NAMALWA (cell line): ENCODE measurements at places on chromosomes 13 and 19.

GRCh38 chr13:45512098-45512496 lies 47.4 kb downstream of the COG3 start:
- no peak for DNase-seq

DNA sequence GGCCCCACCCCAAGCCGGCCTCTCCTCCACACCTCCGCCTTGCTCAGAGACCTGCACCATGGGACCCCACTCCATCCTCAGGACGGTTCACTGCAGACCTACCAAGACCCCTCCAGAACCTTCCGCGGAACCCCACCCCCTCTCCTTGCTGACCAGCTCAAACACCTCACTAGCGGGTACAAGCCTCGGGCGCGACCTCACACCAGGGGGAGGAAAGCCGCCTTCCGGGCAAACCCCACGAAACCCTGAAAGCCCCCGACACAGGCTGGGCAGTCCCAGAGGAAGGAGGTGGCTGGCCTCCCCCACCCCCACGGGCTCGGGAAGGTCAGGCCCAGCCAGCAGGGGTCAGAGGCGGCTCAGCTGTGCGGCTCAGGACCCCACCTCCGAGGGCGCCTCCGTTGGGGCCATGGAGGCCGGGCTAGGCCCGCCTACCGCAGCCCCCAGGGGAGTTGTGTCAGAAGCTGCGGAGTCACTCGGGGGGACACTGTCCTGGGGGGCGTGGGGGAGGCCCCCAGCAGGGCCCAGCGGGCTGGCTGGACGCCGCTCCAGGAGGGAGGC lies 9.8 kb downstream of the GRIN3B start:
- DNase-seq: no peak

- DNase-seq: no peak
Observed at GRCh38 chr19:29673451-29674371, 8.4 kb downstream of the PLEKHF1 start.

DNA sequence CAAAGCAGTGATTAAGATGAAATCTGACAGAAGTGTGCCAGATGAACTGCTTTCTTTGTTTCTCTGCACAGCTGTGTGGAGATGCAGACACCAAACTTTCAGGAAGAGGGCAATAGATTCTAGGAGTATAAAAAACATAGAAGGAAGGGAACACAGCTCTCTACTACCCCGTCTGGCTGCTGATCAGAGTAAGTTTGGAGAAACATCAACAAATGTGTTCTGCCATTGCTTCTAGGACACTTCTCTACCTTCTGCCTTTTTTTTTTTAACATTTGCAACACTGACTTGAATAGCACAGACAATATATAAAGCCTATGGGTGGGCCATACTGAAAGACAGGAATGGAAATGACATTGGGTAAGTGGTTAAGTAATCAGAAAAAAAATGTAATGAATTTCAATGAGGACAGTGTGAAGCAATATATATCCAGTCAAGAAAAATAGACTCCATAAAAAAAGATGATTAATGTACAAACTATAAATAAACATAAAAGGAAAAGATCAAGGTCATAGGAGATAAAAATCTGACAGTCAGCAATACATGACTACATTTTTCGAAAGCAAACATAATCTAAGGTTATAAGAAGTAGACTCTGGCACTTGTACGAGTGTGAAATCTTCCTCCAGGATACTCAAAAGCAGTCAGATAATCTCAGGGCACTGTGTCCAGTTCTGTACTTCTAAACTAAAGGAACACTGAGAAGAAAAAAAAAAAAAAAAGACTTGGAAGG lies 21.4 kb downstream of the NUFIP1 start:
- no peak for DNase-seq

GRCh38 chr13:106096661-106097092 lies 438.8 kb downstream of the EFNB2 start:
- no peak for DNase-seq

- DNase-seq: no peak
Observed at GRCh38 chr19:20349206-20349605, 182.2 kb downstream of the ZNF486 start.

DNA sequence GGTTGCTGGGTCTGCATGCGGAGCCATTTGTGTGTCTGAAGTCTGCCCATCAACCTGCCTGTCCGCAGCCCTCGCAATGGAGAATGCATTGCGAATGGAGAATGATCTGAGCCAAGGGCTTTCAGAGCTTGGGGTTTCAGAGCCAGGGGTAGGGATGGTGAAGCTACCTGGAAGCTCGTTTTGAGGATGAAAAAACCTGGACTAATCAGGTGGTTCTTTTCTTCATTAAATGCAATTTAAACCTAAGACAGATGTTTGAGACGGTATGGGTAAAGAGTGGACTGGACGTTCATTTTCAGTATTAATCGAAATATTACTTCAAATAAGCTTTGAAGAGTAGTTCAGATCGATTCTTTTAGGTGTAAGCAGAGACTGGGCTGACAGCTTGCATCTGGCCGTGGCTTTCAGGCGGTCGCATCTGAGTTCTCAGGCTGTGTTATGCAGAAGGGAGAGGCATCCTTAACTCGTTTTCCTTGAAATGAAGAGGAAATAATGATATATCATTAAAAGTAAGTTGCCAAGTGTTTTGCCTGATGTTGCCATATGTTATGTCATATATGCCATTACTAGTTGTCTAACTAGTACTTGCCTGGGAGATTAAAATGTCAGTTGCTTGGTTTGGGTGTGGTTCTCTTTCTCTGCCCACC lies 801 bp downstream of the MCF2L start:
- DNase-seq: no peak

DNA sequence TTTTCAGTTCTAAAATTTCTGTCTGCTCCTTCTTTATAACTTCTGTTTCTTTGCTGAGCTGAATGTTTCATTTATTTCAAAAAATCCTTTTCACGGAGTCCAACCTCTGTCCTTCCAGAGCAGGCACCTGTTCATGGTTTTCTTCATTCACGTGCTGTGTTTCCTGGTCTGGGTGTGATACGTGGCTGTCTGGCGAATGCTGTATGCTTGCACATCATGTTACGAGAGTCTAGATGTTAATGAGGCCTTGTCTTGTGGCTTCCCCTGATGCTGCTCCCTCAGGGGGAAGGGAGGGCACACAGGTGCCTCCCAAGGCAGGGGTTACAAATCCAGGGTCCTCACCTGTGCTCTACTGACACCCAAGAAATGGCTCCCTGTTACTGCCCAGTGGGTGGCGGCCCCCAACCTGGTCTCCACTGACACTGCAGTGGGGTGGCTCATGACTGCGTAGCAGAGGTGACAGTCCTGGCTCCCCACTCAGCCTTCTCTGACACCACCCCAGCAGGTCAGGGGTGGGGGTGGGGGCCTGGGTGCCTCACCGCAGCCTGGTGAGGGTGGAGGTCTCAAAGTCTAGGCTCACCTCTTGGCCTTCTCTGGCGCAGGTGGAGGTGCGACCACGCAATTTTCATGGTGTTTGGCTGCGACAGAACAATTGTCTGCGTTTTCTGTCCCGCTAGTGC lies 20.1 kb upstream of the RAB20 start:
- DNase-seq: no peak

DNA sequence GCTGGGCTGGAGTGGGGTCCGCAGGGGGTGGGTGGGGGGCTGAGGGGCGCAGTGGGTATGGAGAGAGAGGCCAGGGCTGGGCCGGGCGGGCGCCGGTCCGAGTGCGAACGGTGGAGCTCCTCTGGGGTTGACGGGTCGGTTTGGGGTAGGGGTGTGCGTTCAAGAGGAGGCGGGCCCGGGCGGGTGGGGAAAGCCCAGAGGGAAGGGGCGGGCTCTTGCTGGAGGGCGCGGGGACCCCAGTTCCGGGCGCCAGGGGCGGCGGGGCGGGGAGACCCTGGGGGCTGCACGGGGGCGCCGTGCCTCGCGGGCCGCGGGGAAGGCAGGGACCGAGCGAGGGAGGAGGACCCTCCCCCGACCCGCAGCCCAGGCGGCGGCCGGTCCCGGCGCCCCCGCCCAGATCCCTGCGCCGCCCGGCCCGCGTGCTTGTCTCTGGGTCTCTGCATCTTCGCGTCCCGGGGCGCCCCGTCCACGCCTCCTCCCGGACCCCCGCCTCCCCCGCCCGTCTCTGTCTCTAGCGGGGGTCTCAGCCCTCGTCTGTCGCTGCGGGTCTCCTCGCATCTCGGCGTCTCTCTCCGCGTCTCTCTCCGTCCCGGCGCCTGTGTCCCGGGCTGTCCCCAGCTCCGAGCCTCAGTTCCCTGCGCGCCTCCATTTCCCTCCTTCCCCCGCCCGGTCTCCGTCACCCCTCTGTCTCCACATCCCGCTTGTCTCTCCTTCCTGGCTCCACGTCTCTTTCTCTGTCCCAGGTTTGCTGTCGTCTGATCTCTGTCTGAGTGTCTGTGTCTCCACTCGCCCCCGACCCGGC lies 8.3 kb upstream of the SHISA7 start:
- DNase-seq: no peak

DNA sequence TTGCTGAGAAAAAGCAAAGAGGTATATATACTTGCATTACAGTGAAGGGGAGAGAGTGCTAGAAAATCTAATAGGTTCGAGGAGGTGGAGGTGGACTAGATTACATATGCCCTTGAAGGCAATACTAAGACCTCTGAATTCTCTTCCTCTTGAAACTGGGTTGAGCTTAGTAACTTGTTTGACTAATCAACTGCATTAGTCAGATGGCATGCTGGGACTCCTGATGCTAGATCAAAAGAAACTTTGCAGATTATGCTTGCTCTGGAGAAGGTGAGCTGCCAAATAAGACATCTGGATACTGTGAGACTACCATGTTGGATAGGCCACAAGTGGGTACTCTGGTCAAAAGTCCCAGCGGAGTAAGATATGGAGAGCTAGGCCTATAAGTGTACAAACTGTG lies 331.3 kb downstream of the KLF5 start:
- no peak for DNase-seq

GRCh38 chr13:23554000-23554399 lies 16.2 kb upstream of the TNFRSF19 start:
- DNase-seq: no peak

- no peak for DNase-seq
Observed at GRCh38 chr19:19278315-19278714, 5.2 kb upstream of the TM6SF2 start.

- DNase-seq: peak; percentile 72
Observed at GRCh38 chr19:12757544-12758274, 6.1 kb downstream of the BEST2 start.

GRCh38 chr13:97460004-97460775 lies 26.2 kb downstream of the RAP2A start:
- DNase-seq: no peak

GRCh38 chr13:21676611-21677021 lies 5.7 kb downstream of the FGF9 start:
- no peak for DNase-seq

DNA sequence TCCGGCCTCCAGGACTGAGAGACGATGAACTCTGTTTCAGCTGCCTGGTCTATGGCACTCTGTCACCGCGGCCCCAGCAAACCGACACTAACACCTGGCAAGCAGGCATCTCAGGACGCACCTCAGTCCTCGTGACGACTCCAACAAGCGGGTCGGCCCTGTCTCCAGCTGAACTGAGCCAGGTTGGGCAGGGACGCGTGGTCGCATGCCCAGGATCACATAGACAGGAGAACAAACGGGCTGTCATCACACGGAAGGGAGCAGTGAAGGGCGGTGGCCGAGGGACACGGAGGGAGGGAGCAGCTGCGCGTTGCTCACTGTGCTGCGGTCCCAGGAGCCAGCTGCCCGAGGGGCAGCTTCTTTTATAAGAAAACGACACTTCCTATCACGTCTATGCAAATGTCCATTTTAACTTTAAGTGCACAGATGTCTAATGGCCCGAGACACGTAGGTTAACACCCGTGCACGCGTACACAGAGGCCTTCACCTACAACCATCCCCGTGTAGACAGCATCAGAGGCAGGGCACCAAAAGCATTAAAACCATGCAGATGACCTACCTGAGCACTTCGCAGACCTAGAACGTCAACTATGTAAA lies 8.9 kb downstream of the SGTA start:
- DNase-seq: peak; percentile 40

DNA sequence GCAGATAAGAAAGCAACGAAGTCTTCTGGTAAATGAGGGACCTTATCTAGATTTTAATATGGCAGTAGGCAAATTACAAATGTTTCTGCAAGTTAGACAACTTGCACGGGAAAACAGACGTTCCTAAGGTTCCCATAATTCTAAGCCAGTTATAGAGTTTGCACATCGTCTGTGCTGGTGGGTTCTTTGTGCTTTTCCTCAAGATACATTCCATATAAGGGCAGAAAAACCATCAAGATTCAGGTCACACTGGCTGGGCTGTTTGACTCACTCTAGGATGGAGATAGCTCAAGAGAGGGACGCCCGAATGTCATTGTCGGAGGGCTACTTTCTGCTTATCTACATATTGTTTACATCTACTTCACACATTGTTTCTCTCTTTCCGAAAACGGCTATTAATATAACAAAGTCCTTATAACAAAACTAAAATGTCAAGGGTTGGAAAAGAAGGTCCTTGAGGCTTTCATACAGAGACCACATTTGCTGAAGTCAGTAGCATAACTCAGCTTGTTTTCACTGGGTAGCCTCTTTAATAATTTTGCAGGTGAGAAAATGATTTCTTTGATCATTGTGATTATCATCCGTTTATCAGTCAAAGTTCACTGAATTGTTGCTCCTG lies 44.4 kb downstream of the SOX1 start:
- DNase-seq: no peak

DNA sequence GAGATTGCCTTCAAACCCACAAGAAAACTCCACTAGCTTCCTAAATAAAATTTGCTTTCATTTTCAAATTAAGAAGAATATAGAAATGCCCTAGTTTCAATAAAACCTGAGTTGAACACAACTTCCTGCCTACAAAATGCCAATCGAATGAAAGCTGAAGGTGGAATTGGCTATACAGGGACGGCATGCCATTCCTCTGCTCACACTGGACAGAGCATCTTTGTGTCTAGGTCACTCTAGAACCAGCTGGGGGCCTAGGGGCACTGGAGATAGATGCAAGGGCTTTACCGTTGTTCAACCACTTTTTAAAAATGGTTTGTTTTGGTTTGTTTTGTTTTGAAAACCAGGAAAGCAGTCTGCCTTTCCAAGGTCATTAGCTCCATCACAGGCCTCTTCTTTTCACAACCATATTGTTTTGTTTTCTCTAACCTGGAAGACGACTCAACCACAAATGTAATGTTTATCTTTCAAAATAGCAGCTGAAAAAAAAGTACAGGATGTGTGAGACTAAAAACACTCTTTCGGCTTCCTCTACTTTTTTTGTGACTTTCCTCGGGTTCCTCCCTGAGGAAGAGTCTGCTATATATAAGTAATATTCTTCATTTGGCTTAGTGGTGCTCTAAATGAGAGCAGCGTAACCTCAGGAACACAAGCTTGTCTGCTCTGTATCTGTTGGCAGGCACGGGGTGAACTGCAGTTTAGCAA lies 11.9 kb upstream of the ITM2B start:
- no peak for DNase-seq
